ENCODE measurements at places on chromosomes 5 and 9.

DNA sequence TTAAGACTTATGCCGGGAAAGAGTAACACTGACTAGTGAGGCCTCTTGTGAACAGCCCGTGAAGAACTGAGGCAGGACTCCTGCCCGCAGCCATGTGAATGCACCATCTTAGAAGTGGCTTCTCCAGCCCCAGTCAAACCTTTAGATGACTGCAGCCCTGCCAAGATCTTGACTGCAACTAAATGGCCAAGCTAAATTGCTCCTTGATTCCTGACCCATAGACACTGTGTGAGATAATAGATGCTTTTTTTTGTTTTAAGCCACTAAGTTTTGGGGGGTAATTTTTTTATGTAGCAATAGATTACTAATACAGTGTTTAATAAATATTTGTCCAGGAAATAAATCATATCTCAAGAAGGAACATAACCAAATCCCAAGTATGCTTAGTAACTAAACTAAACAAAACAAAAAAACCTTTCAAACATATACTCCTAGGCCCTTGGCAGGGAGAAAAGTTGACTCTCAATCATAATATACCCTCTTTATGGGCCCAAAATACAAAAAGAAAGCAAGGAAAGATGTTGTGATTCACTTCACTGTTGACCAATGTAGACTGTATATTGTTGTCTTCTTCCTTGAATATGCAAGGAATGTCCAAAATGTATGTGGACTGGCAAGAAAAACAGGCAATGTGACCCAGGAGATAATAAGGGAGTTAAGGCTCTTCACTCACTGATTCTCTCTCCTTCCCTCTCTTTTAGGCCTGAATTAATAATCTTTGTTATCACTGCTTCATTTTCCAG, 79.7 kb upstream of the ZNF366 start:
- DNase-seq = no peak

DNA sequence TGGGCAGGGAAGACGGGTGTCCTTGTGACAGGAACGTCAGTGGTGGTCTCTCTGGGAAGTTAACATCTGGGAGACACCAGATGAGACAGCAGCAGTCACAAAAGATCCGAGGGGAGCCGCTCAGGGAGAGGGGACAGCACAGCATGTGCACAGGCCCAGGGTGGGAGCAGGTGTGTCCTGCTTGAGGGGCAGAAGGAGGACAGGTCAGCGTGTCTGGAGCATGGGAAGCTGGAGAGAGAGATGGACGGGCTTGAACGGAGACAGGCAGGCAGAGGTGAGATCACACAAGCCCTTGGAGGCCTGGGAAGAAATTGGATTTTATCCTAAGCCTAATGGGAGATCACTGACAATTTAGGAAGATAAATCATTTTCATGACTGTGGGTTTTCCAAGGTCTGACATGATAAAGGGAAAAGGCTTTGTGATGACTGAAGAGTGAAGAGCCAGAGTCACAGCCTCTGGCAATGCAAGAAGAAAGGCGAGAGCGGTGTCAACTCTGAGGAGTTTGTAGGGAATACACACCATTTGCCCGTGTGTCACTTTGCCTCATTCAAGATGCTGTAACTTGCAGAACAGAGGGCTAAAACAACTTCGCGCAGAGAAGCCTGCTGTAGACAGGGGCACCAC, 88.3 kb downstream of the FSTL4 start:
- no peak for DNase-seq

- DNase-seq = no peak
These were observed 34.7 kb downstream of the ADRB2 start for GRCh38 chr5:148861088-148861487.

GRCh38 chr5:180820788-180821321, 18.2 kb upstream of the MGAT1 start:
- no peak for DNase-seq

- no peak for DNase-seq
These were observed 10.8 kb downstream of the FAM174A start for GRCh38 chr5:100546001-100546400.

DNA sequence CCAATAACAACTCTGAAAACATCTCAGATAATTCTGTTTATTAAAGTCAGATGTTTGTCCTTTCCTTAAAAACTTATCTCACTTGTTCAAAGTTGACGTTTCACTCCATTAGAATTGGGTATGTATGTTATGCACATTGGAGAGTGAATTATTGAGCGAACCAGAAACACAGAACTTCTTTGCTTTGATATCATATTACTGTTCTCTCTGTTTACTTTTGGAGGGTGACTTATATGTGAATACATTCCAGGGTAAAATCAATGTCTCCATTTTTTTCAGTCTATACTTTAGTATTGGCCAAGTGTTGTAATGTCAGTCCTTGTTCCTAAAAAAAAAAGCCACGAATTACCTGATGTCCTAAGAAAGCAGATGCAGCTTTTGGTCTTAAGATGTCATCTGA, 307.4 kb downstream of the CSNK1G3 start:
- DNase-seq = no peak
